Ovary (tissue), 10 donors: ENCODE measurements at places on chromosomes 4 and X.

GRCh38 chrX:53682885-53683555 is 3.5 kb downstream of the HUWE1 start:
- peak; percentile 44 for DNase-seq

DNA sequence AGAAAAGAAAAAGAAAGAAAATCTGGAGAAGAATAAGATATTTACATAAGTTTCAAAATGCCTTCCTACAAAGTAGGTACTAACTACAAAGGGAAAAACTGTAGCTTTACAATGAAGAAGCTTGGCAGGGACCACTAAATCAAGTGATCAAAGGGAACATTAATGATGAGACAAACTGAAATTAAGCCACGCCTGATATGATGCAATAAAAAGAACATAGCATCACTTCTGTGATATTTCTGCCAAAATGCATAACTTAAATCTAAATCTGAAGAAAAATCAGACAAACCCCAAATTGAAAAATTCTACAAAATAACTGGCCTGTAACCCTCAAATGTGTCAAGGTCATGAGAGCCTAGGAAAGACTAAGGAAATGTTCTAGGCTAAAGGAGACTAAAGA is 8.9 kb upstream of the DCLK2 start:
- DNase-seq, result no peak

DNA sequence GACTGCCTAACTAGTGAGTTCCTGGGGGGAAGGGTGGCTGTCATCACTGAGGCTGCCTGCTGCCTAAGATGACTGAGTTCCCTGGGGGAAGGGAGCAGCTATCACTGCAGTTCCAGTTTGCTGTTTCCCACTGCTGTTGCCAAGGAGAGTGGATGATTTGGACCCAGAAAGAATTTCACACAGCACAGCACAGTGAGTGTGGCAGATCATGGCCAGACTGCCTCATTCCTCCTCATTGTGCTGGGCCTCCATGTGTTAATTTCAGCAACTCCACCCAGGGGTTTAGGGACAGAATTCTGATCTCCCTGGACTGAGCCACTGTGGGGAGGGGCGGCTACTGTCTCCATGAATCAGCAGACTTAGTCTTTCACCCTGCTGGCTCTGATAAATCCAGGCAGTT is 125.0 kb downstream of the TEX13C start:
- no peak for DNase-seq

DNA sequence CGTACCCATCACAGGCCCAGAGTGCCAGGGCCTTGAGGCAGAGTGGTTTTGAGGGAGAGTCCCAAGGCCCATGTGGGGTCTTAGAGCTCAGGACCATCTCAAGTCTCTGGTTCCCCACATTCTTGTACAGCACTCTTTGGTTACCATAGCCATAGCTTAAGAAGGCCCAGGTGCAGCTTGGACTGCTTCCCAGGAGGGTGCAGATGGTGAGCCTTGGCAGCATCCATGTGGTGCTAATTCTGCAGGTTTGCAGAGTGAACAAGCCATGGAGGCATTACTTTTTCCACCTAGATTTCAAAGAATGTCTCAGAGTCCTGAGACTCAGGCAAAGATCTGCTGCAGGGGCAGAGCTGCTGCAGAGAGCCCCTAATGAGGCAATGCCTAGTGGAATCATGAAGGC is 171.7 kb downstream of the STK32B start:
- no peak for DNase-seq

DNA sequence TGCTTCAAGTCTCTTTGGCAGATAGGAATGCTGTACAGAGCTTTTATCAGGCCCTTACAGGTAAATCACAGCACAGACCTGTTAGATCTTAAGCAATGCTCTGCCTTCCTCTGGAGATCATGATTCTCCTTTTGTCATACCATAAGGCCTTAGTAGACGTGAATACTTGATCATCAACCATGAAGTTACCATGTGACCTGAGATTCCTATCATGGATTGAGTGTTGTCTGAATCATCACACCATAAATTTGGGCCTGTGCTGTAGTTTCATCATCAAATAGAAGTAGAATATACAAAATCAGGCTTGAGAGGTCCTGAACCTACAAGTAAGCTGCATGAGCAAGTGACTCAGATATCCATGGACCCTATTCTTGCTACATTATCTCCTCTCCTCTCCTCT is 466.8 kb upstream of the INTU start:
- DNase-seq, result no peak

GRCh38 chr4:92307181-92307580 is 3.4 kb downstream of the GRID2 start:
- DNase-seq, result no peak

DNA sequence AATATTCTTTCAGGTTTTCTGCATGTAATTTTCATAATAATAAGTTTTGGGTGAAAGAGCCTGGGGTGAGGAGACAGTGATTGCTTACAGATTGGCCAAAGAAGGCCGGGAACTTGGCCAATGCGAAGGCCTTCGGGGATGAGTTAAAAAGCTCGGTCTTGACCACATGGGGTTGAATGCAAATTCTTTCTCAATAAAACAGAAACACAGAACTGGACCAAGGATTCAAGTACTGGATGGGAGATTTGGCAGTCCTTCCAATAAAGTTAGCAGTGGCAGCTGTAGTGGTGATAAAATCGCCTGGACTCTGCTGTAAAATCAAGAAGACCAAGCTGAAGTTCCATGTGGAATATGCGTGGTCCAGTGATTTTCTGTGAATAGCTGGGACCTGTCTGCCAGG is 282.2 kb upstream of the KLF3 start:
- peak; percentile 50 for DNase-seq

GRCh38 chr4:42656944-42657792 is at the start of gene ATP8A1:
TSS of gene ATP8A1 (minus strand) at chr4:42657105. CDS start at chr4:42656873, 232 bp downstream.
- DNase-seq, result peak; percentile 93

GRCh38 chrX:19672222-19672812 is 157.0 kb upstream of the MAP3K15 start:
- no peak for DNase-seq

- no peak for DNase-seq
These were observed 124.0 kb upstream of the STIM2 start for GRCh38 chr4:26736621-26737020.

DNA sequence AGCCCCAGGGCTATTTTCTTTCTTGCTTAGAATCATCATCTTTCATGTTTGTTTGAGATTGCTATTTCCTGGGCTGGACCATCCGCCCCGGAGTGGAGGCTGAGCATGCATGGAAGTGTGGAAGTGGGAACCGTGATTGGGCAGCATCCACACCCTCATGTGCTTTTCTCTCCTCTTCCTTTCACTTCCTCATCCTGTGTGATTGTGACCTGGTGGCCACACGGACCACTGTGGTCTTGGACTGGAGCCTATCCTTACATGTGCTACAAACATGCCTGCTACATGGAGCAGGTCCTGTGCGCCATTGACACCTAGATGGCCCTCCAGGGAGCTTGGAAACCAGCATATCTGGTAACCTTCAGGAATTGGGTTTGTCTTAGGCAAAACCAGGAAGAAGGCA is 175.9 kb upstream of the LCORL start:
- DNase-seq, result no peak

DNA sequence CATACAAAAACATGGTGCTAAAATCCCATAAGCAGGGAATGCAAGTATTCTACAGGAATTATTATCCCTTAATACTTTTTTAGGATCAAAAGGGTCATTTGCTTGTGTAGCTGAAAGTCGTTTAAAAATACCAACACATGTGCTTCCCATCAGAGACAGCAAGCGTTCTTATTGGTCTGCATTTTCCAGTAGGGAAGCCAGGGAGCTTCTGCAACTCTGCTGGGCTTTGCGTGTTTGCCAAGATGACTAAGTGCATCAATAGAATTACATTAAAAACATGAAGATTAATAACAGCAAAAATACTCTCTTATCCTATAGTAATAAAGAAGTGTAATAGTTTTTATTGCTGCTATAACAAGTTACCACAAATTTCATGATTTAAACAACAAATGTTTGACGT is 111.2 kb downstream of the QDPR start:
- DNase-seq, result no peak

GRCh38 chr4:5034206-5034605 is 14.9 kb upstream of the CYTL1 start:
- no peak for DNase-seq

GRCh38 chr4:51870441-51871188 is 27.7 kb downstream of the DCUN1D4 start:
- DNase-seq, result no peak

DNA sequence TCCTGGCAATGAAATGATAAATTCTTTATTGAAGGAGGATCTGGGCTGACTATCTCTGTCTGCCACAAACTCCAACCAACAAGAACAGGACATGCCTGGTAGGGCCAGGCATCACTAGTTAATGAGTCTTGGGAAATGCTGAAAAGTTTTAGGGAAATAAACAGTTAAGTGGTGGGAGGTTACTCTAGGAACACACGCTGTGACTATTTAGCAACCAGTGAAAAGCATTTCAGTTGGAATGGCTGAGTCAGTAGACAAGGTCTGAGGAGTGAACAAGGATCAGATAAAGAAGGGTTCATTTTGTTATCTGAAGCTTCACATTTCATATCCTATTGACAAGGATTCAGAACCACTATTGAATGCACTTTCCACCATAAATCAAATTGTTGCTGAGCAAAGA is 394.9 kb upstream of the BOD1L1 start:
- DNase-seq, result no peak

- DNase-seq, result no peak
These were observed 20.0 kb downstream of the ZNF330 start for GRCh38 chr4:141240671-141241070.

DNA sequence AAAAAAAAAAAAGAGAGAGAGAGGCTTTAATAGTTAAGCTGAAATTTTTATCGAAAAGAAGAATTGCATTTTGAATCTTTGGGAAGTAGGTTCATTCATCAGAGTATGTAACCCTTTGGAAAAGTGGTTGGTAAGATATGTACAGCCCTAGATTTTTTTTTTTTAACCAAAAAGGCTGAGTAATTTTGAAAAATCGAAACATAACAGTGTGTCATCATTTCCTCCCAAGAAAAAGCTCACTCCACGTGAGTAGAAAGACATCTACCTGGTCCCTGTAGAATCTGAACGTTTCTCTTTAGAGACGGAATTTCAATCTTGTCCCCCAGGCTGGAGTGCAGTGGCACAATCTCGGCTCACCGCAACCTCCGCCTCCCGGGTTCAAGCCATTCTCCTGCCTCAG is 16.2 kb downstream of the SHOX start:
- no peak for DNase-seq
